ENCODE measurements at places on chromosomes 1 and 21.
A peak's percentile ranks its signal among the peaks of the same experiment; 100 is the strongest.

- DNase-seq, result no peak
These were observed 46.6 kb downstream of the HIVEP3 start for GRCh38 chr1:41872074-41872473.

DNA sequence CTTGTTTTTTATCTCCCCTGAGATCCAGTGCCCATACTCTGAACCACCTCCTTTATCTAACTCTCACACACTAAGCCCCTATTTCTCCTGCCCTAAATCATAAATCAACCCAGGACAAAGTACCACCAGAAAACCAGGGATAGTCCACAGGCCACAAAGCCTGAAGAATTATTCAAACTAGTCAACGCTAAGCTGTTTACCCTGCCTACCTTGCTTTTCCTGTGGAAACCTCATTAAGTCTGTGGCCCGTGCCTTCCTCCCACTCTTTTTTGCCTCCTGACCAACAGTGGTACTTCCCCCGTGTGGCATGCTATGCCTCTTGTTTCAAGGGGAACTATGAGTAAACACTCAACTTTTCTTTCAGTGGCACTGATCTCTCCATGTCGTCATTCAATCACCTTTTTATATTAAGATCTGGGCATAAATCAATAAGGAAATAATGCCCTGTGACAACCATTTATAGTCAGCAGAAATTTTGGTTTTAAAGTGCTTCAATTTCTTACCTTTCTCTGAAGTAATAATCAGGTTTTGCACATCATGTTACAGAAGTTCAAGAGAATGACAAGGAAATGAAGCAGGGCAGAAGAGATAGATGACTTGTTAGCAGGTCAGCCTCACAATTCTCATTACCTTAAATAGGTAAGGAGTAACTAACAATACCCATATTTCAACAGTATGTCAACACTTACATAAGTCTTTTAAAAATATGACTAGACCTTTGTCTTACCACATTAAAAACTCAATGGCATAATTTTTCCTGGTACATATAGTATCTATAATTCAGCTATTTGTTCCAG, 32.1 kb downstream of the EYA3 start:
- DNase-seq, result no peak

- DNase-seq, result no peak
These were observed 57.4 kb downstream of the MEGF6 start for GRCh38 chr1:3553940-3554223.

DNA sequence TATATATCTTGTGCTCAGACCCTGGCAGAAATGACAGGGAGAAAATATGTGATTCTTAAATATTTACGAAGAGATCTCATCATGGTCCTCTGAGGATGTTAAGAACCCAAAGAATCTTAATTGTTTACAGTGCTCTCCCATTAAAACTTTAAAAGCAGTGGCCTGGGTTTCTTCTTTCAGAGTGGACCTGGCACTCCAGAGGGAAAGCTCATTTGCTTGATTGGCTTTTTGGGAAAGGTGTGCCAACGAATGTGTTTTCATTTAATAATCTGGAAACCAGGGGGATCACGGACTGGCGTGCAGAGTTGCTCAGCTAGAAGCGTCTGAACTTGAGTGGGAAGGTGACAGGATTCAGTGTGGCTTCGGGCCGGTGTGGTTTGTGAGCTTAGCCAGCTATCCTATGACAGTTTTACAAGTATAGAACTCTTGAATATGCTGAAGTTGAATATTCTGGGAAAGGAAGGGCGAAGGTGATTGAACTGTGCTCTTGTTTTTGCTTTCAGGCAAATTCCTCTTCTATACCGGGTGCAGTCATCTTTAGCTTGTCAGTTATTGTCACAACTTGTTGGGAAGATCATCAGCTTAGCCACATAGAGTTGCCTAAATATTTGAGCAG, 154.8 kb downstream of the C1orf21 start:
- DNase-seq, result no peak

DNA sequence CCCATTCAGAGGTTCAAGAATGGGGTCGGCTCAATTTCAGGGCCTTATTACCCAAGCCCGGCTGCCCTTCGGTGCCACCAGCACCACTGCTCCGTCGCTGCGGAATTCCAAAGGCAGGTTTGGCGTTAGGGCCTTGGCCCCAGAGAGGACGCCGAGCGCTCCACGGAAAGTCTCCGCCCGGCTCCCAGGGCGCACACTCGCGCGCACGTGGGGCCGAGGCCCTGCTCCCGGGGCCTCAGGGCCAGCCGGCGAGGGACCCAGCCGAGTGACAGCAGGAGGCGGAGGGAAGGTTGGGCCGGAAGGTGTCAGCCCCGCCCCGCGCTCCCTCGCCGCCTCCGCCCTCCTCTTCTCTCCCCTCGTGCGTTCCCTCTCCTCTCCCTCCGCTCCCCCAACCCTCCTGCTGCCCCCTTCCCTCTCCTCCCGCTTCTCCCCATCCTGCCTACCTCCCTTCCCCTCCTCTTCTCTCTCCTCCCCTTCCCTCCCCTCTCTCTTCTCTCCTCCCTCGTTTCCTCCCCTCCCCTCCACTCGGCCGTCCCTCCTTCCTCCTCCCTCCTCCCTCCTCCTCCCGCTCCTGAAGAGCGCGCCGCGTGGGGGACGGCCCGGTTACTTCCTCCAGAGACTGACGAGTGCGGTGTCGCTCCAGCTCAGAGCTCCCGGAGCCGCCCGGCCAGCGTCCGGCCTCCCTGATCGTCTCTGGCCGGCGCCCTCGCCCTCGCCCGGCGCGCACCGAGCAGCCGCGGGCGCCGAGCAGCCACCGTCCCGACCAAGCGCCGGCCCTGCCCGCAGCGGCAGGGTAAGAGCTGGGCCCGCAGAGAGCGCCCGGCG, at the start of gene ETS2:
ETS2 (plus strand) TSS at position 602 of the 825 bp plus-strand sequence. CDS start 4,106 bp downstream, outside the sequence.
- peak; percentile 83 for DNase-seq

DNA sequence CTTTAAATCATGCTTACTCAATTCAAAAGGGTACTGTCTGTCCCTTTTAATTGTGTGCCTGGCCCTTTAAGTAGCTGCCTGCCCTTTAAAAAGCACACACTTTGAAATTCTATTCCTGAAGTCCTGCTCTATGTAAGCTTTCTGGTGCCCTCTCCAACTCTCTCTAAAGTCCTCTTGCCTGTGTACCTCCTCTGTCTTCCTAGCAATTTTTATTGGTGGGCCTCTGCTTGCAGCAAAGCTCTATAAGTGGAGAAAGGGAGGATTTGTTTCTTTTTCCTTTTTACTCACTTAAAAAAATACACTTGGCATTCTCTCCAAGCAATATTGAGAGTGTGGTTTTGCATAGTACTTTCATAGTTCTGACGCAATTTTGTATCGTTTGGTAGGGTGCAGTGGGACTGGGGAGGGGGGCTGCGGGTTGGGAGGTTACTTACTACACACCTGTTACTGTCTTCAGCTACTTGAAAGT, 135.4 kb downstream of the LMO4 start:
- no peak for DNase-seq

Data from RKO (cell line).